ENCODE measurements at places on chromosomes 5 and 9.

DNA sequence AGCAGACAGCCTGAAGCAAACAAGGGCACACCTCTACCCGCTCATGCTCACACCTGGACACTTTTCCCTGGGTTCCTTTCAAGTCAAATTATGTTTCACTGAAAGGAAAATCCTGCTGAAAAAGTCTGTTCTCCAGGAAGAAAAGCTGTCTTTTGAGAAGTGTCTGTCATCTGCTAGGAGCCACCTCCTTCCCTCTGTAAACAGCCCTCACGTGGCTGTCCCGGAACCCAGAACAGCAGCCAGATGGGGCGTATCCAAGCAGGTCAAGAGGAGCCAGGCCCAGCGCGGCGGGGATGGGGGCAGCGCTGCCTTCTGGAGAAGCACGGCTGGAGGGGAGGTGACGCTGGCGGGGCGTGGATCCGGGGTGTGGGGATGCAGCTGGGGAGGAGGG is at the start of gene PNPLA7:
Gene PNPLA7, minus strand, starts transcription at position 172 of the 391 bp plus-strand sequence. CDS start 205 bp downstream, outside the sequence.
- H3K4me1 ChIP-seq, result peaks cover 7% of the 10 kb centered on the region
- no peaks in the 10 kb centered on the region for H3K27me3 ChIP-seq

DNA sequence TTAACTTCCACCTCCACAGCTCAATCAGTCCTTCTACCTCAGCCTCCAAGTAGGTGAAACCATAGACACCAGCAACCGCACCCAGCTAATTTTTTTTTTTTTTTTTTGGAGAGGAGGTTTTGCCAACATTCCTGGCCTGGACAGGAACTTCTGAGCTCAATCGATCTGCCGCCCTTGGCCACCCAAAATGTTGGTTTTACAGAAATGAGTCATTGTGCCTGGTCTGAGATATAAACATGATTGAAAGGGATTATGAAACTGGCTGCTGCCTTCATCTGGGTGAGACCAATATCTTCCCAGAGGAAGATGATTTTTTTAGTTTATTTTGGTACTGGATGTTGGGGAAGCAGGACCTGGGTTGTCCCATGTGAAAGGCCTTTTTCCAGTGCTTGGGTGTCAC is 9.2 kb downstream of the TAF11L12 start:
- DNase-seq, result no peak
- no peaks in the 10 kb centered on the region for H3K4me1 ChIP-seq
- no peaks in the 10 kb centered on the region for H3K36me3 ChIP-seq
- no peak overlapping the region for H3K4me3 ChIP-seq
- H3K27ac ChIP-seq, result no peak overlapping the region
- H3K27me3 ChIP-seq, result no peaks in the 10 kb centered on the region

DNA sequence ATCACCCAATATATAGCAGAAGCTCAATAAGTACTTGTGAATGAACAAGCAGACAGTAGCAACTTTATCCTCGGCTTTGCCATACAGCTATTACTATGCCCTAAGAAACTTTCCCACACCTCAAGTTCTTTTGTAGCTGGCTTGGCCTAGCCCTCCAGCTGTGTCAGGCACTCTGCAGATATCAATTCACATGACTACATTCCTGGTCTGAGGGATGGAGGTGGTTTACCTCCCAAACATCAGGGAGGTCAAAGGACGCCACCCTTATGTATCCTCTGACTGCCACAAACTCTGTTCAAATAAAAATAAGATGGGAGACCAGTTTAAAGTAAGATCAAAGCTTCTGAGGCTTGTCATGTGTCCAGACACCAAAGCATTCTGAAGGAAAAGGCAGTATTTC is 416.3 kb downstream of the PIK3R1 start:
- no peak for DNase-seq
- no peak overlapping the region for H3K27ac ChIP-seq
- H3K27me3 ChIP-seq, result peaks cover 4% of the 10 kb centered on the region
- H3K36me3 ChIP-seq, result no peaks in the 10 kb centered on the region
- H3K4me3 ChIP-seq, result no peak overlapping the region
- H3K4me1 ChIP-seq, result no peaks in the 10 kb centered on the region

DNA sequence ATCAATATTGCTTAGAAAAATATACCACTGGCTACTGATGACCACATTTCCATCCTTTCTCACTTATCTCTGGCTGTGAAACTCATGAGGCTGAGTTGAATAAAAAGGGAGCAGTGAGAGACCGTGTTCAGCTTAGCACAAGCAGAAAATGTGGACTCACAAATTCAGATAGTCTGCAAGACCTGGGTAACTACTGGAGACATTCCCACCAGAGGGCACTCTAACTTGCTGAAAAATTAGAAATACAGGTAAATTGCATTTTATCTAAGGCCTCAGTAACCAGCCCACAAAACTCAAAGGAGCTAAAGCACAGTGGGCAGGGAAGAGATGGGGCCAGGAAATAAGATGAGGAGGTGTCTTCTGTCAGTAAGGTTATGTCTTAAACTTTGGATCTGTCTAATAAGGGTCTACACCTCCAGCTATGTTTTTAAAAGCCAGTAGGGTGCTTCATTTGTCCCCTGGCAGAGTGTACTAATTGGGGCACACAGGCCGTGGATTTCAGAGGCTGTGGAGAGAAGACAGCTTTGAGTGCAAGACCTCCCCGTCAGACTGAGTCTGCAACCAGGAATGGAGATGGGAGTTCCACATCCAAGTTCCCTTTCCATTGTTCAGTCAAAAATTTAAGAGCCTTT is 8.7 kb upstream of the NDUFB6 start:
- H3K27ac ChIP-seq, result no peak overlapping the region
- H3K27me3 ChIP-seq, result no peaks in the 10 kb centered on the region
- no peaks in the 10 kb centered on the region for H3K36me3 ChIP-seq
- H3K4me1 ChIP-seq, result no peaks in the 10 kb centered on the region
- no peak overlapping the region for H3K4me3 ChIP-seq

GRCh38 chr5:13944560-13945199 is at the start of gene DNAH5:
Gene DNAH5, minus strand, starts transcription at chr5:13944688. Its CDS starts 250 bp downstream, at chr5:13944438.
- H3K4me3 ChIP-seq, result no peak within 1 kb of the TSS
- H3K4me1 ChIP-seq, result no peaks in the 10 kb centered on the region
- no peaks in the 10 kb centered on the region for H3K36me3 ChIP-seq
- DNase-seq, result no peak

All from A673 (cell line).